Liver (tissue), 10 donors: ENCODE measurements at places on chromosomes 7 and 10.

- no peak for DNase-seq
Observed at GRCh38 chr10:91313-91712, 42.2 kb upstream of the TUBB8 start.

GRCh38 chr7:41977151-41977651 lies 259.8 kb downstream of the GLI3 start:
- DNase-seq: no peak

DNA sequence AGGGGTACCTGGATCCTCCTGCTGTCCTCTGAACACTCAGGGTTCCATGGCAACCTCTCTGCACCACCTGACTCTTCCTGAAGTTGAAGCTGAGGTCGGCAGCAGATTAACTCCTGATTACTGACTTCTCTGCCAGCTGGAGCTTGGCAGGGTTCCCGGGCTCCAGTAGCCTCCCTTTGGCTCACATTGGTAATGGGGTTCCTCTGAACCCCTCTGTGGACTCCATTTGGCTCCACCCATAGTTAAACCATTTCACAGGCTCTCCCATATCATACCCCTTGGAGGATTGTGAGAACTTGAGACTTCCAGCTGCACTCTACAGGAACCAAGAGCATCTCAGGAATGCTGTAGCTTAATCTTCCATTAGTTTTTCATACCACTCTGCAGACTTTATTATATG lies 292.5 kb downstream of the HDAC9 start:
- no peak for DNase-seq

DNA sequence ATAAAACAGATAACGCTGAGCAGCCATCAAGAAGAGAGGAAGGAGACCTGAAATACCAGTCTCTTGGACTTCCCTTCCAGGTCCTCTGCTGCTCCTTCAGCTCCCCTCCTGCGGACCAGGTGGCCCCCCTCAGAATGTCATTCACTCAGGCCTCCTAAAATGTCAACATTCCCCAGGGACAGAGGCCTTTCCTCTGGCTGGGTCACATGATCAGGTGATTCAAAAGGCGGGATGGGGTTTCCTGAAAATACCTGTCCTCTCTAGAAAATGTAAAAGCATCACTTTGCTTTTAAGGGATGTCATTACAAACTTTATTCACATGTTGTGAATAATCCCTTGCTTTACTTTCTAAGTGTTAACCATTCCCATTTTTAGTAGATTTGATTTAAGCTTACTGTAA lies 311.1 kb downstream of the INHBA start:
- no peak for DNase-seq

DNA sequence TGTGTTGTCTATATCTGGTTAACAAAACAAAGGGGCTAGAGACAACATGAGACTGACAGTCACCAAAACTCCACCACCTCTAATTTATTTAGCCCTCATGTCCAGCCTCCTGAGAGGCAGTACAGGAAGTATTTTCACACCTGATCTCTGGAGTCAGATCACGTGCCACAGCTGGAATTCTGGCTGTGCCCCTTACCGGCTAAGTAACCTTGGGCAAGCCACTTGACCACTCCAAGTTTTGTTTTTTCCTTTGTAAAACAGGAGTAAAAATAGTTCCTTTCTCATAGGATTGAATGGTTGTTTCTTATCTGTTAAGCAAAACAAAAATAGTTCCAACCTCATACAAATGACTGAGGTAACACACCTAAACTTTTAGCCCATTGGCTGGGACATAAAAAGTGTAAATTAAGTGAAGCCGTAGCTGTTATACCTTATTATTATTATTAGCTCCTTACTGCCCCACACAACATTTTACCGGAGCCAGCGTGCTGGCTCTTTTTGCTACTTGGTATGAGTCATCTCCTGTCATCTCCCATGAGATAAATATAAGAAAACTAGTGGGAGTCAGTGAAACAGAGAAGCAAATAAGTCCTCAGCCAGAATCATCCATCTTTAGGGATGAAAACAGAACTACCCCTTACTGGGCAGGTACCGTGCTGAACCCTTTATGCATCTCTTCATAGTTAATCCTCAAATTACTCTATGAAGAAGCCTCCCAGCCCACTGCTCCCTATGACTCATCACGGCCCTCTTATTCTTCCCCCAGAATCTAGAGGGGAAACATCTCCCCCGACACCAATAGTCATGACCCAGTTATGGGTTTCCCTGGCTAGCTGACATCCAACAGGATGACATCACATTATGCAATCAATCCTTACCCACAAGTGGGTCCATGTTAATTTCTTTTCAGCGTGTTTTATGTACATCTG lies 44.9 kb downstream of the PPP1R3C start:
- no peak for DNase-seq

DNA sequence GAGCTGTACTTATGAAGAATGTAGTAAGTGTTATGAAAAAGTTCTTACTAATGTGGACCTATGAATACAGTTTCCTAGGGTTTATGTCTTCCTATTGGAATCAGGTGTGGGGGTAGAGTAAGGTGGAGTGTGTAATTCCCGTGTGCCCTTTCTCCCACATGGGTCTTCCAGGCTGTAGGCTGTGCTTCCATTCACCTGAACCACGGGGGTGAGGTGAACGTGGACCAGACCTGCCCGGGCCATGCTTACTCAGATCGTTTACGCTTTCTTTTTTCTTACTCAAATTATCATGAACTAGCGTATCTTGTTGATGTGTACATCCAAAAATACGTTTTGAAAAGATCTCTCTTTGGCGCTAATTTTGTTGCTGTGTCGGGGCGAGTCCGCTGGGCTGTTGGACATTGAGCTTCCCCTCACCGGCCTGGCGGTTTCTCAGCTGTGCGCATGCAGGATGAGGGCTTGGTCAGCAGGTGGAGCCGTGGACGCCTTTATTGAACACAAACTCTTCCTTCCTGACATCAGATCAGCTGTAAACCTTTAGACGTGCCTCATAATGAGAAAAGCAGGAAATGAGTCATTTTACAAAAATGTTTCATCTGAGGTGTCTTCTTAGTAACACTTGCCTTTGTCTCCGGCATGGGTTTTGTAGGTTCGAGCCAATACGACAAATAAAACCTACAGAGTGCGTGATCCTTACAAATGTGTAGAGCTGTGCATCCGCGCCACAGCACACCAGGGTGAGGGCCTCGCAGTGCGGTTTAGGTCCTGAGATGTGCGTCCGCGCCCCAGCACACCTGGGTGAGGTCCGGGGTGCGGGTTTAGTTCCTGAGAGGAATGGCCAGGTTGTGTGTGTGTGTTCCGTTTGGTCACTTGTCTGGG lies 53.8 kb downstream of the WDR37 start:
- no peak for DNase-seq

DNA sequence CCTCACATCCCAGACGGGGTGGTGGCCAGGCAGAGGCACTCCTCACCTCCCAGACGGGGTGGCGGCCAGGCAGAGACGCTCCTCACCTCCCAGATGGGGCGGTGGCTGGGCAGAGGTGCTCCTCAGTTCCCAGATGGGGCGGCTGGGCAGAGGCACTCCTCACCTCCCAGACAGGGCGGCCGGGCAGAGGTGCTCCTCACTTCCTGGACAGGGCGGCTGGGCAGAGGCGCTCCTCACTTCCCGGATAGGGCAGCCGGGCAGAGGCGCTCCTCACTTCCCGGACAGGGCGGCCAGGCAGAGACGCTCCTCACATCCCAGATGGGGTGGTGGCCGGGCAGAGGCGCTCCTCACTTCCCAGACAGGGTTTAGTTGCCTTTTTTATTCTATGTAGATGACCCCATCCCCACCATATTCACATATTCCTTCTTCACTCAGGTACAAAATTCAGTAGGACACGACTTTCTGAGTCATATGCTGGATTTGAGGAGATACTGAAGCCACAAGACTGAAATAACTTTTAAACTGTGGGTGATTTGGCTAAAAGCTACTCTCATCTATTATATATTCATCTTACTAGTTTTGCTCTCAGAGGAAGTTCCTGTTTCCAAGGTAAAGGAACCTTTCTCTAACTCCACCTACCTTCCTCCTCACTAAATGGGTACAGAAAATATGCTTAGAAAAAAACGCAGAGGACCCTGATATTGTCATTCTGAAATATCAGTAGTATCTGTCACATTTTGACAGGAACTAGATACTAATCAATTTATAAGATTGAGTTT lies 54.4 kb downstream of the ENTPD1 start:
- no peak for DNase-seq

- no peak for DNase-seq
Observed at GRCh38 chr7:48285373-48285772, 114.1 kb downstream of the ABCA13 start.

GRCh38 chr7:69610374-69611084 lies 12.3 kb downstream of the AUTS2 start:
- no peak for DNase-seq

DNA sequence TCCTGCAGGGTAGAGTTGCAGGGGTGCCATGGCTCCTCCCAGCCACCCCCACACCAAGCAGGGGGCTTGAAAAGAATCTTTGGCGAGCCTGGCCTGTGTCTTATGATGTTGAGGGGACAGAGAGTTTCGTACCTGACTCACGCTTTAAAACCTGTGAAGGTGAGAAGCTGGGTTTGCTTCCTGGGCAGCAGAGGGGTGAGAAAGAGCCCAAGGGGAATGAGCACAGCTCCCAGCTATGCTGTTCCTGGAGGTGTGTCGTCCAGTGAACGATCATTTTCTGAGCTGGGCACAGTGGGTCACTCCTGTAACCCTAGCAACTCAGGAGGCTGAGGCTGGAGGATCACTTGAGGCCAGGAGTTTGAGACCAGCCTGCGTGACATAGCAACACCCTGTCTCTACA lies 13.5 kb upstream of the ADRB1 start:
- no peak for DNase-seq
